ENCODE measurements at places on chromosomes 12 and 14.

GRCh38 chr14:105905456-105905855 is 379.1 kb downstream of the TMEM121 start:
- DNase-seq: no peak

GRCh38 chr12:26732005-26732908 is 100.7 kb downstream of the ITPR2 start:
- no peak for DNase-seq

DNA sequence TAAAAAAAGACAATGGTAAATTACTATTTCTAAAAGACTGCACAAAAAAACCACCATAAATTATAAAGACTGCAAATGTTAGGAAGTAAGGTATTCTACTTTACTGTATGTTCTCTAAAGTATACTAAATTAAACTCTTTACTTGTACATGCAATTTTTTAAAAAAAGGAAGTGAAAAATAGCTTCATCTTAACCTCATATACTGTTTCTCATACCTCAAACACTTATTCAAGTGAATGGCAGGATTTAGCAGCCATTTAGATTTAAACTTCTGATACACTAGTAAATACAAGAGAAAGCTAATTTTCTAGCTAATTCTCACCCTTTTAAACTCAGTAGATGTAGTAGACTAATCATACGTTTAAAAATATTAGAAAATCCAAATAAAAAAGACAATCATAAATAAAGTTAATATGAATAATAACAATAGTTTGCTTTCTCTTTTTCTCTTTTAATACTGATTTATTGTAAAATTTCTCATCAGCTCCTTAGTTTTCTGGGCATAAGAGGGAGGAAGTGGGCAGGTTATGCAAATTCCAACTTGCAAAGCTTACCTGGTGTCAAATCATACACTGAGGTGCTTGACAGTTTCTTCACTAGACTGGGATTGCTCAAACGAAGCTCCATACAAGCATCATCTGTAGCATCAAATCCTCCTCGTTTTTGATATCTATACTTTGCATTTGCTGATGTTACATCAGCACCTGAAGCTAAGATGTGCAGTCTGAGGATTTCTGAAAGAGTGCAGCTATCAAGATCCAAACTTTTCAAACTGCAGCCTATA is 71.0 kb upstream of the CFL2 start:
- no peak for DNase-seq

- no peak for DNase-seq
Observed at GRCh38 chr14:94466706-94467370, 9.2 kb downstream of the SERPINA9 start.

GRCh38 chr12:129325566-129325965 is 472.3 kb downstream of the GLT1D1 start:
- DNase-seq: no peak

GRCh38 chr12:114313910-114314309 is 92.0 kb downstream of the TBX5 start:
- no peak for DNase-seq

DNA sequence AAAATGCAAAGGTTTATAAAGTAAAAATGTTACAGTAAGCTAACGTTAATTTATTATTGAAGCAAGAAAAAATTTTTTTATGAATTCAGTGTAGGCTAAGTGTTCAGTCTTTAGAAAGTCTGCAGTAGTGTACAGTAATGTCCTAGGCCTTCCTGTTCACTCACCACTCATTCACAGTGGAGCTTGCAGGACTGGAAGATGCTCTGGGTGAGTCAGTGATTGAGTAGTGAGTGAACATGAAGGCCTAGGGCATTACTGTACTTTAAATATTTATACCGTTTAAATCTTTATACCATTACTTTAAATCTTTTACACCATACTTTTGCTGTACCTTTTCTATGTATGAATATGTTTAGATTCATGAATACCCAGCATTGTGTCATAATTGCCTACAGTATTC is 120.3 kb upstream of the SLC38A4 start:
- no peak for DNase-seq

DNA sequence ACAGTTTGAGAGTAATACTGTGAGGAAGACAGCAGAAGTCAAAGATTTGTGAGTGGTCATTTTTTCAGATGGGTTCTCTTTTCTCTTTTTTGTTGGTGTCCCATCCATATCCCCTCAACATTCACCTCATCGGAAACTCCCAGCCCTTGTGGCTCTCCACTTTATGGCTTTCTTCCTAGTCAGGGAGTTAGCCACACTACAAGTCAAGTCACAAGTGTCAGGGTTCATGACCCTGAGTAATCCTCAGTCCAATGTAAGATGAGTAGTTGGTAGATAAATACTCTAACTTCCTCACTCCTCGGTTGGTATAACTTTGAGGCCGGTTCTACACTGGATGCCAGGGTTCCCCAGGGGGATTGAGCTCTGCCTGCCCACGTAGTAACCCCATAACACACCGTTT is 41.4 kb downstream of the PTGER2 start:
- no peak for DNase-seq

DNA sequence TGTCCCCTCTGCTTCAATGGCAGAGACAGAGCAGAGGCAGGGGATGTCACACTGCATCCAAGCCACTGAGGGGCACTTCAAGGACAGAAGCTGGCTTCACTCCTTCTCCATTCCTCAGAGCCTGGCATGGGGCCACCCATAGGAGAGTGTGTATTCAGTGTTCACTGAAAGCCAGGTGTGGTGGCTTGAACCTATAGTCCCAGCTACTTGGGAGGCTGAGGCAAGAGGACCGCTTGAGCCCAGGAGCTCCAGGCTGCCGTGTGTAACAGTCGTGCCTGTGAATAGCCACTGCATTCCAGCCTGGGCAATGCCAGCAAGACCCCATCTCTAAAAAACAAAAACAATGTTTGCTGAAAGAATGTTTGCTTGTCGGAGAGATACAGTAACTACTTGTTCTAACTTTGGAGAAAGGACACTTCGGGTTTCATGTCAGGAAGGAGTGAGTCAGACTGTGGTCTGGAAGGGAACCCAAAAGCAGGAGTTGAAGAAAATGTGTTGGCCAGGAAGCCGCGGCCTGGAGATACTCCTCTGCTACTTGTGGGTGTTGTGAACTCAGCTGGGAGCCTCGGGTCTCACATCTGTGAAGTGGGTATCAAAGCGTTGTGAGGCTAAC is 43.4 kb downstream of the ELK3 start:
- peak; percentile 59 for DNase-seq

- no peak for DNase-seq
Observed at GRCh38 chr14:61621444-61621843, 73.9 kb upstream of the HIF1A start.

- no peak for DNase-seq
Observed at GRCh38 chr14:98853063-98853729, 418.8 kb downstream of the BCL11B start.

GRCh38 chr12:52867642-52868041 is 18.8 kb upstream of the KRT78 start:
- peak; percentile 73 for DNase-seq

GRCh38 chr14:80973931-80974641 is 18.7 kb downstream of the TSHR start:
- DNase-seq: no peak

DNA sequence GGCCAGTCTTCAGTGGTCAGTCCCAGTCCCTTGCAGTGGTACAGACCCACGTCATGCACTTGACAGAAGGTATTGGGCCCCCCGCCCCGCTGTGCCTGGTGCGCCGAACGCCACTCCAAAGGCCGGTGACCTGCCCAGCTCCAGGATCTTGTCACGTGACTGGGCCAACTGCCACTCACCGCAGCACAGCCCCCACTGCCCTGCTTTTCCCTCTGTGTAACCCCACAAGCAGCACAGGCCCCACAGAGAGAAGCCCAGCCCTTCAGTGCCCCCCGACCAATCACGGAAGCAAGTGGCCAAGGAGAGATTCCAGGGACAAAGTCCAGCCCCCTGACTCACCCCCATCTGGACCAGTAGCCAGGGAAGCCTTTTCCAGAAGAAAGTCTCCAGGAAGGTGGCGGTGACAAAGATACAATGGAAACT is 498 bp downstream of the GPR132 start:
- DNase-seq: no peak

DNA sequence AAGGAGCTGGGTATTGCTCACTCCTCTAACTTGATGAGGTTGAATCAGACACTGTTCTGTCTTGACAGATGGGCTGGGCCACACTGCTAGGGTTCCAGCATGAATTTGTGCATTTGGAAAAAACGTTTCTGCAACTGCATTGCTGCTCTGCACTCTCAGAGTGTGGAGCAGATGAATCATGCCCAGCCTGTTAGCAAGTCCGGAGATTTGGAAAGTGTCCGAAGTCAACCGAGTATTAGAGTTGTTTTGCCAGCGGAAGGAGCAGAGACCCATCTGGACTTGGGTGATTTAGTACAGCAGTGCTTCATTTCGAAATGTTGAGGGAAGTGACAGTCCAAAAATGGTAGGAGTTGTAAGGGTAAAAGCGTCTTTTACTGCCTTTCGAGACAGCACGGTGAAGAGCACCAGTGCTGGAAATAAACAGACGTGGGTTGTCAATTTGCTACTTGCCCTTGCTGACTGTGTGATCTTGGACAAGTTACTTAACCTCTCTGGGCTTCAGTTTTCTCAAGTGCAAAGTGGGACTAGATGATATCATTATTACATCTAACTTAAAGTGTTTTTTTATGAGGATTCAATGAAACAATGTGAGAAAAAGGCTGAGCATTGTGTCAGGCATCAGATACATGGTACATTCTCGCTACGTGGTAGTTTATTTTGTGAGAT is 139.5 kb downstream of the CHST11 start:
- peak; percentile 23 for DNase-seq

DNA sequence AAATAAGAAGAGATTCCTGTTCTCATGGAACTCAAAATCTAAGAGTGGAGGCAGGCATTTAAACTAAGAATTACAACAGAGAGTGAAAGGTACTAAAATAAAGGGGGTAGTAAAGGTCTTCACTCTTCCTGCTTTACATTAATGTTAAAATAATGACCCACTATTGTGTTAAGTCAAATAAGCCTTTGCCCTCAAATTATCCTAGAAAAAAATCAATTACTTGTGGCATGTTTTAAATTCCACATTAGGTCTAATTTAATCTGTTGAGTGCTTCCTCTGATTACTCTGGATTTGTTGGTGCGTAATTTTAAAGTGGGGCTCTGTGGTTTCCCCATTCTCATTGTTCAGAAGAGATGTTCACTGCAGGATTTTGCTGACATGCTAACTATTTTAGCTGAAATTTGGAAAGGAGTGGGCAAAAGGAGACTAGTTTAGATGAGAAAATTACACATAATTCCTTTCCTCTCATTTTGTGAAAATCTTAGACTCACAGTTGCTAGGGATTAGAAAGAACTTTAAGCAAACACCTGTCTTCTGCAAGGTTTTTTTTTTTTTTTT is 35.5 kb downstream of the BTG1 start:
- no peak for DNase-seq

DNA sequence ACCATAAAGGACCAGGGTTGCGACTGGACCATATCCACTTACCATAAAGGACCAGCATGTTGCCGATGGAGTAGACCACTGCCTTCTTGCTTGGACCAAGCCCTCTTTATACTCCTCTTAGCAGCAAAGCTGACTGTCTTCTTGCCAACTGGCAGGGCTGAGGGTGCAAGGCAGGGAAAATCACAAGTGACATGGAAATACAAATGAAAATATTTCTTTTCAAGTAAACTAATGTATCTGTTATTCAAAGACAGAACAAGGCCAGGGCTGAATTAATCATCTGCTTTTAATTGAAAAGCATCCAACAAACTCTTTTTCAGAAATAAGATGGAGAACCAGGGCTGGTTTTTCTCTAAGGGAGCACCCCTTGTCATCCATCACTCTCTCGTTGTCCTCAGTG is at the start of gene CELA1:
Gene CELA1, minus strand, starts transcription at position 99 of the 400 bp plus-strand sequence. Its CDS starts 41 bp downstream, at position 58.
- DNase-seq: no peak

GRCh38 chr12:120468821-120469449 is 613 bp downstream of the SRSF9 start:
- peak; percentile 39 for DNase-seq

GRCh38 chr14:61174441-61174891 is 106.7 kb downstream of the TMEM30B start:
- DNase-seq: no peak

- no peak for DNase-seq
Observed at GRCh38 chr12:122354958-122355641, 67.4 kb downstream of the CLIP1 start.

DNA sequence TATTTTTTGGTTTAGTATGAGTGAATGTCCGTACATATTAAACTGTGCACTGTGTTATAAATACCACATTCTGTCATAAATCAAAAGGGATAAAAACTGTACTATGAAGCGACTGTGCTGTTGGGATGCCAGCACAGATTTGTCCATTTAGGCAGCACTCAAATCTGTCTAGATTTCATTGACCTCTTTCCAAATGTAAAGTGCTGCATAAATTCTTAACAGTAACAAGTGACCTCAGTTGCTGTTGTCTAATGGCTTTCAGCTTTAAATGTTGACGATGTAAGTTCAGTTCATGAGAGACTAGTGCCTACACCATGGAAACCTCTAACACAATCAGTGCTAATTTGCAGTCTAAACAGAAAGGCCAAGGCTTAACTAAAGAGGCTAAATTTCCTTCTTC is 531.4 kb upstream of the LMO3 start:
- DNase-seq: no peak

- DNase-seq: no peak
Observed at GRCh38 chr14:95555053-95555452, 20.2 kb downstream of the GLRX5 start.

- no peak for DNase-seq
Observed at GRCh38 chr14:79581912-79582576, 629.3 kb downstream of the DIO2 start.

DNA sequence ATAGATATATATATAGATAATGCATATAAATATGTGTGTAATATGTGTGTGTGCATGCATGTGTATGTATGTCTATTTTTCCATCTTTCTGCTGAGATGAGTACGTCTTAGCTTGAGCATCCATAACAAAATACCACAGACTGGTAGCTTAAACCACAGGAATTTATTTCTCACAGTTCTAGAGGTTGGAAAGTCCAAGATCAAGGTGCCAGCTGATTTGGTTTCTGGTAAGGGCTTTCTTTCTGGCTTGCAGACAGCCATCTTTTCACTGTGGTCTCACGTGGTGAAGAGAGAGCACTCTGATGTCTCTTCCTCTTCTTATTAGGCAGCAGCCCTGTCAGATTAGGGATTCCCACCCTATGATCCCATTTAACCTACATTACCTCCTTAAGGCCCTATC is 47.3 kb downstream of the ACSM4 start:
- no peak for DNase-seq

GRCh38 chr12:91140026-91140931 is 29.0 kb upstream of the LUM start:
- DNase-seq: no peak

DNA sequence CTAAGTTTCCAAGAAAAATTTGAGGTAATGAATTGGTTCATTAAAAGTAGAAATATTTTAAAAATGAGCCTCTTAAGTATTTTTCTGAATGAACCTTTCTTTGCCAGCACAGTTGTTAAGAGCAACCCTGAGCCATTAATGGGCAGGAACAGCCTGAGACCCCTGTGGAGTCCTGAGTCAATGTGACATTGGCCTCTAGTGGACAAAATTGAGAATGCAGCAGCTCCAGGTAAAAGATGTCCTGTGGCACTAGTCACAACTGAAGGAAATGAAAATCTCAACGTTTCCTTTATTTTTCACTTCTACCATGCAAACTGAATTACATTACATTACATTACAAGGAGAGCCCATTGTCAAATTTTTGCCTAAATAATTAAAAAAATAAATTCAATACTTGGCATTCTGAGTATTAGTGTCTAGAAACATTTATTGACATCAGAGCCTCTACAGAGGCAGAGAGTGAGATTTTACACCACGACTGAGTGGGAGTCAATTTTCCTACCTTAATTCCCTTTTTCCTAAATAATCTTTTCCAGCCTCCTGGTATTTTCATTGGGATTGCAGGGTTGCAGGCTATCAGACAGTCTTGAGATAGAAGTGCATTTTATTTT is 135.7 kb downstream of the PPM1H start:
- DNase-seq: no peak

GRCh38 chr14:21308479-21309237 is 28.8 kb downstream of the RPGRIP1 start:
- DNase-seq: peak; percentile 44
